ENCODE measurements at places on chromosomes 1 and 21.

DNA sequence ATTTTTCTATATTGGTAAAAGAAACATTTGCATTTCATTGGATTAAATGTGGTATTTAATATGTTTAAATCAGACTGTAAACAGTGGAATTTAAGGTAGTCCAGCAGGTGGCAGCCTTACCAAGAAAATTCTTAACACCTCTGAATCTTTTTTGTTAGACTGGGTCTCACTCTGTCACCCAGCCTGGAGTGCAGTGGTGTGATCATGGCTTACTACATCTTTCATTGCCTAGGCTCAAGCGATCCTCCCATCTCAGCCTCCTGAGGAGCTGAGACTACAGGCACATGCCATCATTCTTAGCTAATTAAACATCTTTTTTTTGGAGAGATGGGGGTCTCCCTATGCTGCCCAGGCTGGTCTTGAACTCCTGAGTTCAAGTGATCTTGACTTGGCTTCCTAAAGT lies 98.8 kb downstream of the RABGAP1L start:
- peak; percentile 34 for DNase-seq

DNA sequence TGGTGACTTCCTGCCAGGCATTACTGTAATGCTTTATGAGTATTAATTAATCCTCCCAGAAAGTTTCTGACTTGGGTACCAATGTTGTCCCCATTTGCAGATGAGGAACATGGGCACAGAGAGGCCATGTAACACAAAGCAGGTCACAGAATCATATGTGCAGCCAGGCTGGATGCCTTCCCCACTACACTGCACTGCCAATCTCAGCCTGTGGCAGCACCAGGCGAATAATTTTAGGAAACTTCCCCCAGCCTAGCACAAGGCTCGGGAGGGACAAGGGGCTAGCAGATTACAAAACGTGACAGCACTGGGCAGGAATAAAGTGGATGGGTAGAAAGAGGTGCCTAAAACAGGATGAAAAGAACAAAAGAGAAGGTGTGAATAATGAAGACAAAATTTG lies 331.7 kb upstream of the PROX1 start:
- no peak for DNase-seq

GRCh38 chr1:23282957-23283356 lies 61.1 kb downstream of the HNRNPR start:
- no peak for DNase-seq

DNA sequence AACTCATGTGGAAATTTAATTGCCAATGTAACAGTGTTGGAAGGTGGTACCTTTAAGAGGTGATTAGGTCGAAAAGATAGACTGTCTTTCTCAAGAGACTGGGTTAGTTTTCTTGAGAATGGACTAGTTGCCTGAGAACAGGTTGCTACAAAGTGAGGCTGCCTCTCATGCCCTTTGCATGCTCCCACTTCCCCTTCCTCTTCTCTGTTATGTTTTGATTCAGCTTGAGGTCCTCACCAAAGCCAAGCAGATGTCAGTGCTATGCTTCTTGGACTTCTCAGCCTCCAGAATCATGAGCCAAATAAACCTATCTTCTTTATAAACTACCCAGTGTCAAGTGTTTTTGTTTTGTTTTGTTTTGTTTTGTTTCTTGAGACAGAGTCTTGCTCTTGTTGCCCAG lies 187.0 kb upstream of the RUNX1 start:
- no peak for DNase-seq

DNA sequence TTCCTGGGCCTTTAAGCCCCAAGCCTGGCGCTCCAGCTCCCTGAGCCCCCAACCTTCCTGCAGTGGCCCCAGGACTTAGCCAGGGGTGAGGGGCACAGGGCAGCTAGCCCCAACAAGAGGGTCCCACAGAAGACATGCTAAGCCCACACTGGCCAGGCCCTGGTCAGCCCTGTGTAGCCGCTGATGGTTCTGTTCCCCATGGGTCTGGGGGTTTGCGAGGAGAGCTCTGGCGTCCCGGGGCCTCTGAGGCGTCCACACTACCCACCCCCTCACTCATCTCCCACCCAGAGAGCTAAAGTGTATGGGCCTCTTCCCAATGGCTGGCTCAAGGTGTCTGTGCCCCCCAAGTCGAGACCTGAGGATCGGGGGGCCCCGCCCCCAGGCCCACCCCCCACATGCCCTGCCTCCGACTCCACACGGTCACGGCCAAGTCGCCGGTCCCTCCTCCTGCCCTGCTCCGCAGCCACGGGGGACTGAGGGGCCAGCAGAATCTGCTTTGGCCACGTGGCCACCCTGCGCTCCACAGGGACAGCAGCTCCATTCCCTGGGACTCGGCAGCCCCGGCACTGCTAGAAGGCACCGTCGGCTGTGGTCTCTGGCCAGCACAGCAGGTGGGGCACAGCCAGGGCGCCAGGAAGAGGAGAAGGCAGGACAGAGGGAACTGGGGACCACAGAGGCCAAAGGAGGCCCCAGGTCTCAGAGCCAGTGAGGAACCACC lies 7.8 kb downstream of the TNFRSF18 start:
- no peak for DNase-seq

DNA sequence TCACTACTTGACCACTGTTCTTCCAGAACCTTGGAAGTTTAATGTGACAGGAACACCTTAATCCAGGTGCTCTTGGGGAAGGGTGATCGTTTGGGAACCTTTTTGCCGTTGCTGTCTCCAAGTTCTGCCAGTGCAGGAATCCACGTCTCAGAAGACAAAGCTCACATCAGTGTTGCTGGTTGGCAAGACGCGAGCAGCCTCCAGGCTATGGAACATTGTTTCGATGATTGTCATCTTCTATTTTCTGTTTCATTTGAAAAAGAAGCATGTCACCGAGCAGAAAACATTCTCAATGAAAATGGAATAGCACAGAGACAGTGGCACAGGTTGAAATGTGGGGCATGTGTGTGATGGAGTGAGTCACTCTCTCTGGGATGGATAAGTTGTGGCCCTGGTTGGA lies 11.7 kb downstream of the STUM start:
- no peak for DNase-seq

GRCh38 chr1:17086751-17087150 lies 32.5 kb downstream of the PADI2 start:
- no peak for DNase-seq

DNA sequence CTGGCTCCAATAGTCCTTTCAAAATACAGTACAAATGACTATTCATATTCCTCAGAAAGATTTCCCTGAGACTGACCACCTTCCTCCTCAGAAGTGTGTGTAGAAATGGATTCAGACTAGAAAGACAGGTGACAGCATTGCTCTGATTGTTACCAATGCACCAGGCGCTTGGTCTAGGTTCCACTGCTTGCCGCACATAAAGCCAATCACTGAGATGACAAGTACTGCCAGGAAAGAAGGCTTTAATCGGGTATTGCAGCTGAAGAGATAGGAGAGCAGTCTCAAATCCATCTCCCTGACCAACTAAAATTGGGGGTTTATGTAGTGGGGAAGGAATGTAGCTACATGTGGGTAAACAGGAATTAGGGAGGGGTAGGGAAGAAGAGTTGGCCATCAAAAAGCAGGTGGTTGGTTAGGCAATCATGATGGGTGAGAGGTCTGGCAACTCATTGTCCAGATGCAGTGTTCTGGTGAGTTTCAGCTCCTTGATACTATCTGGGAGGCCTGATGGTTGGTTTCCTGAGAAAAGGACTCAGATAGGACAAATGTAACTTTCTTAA lies 98.0 kb downstream of the KCNH1 start:
- DNase-seq = no peak

- DNase-seq = no peak
These were observed 48.9 kb upstream of the ZNF326 start for GRCh38 chr1:89945852-89946476.

DNA sequence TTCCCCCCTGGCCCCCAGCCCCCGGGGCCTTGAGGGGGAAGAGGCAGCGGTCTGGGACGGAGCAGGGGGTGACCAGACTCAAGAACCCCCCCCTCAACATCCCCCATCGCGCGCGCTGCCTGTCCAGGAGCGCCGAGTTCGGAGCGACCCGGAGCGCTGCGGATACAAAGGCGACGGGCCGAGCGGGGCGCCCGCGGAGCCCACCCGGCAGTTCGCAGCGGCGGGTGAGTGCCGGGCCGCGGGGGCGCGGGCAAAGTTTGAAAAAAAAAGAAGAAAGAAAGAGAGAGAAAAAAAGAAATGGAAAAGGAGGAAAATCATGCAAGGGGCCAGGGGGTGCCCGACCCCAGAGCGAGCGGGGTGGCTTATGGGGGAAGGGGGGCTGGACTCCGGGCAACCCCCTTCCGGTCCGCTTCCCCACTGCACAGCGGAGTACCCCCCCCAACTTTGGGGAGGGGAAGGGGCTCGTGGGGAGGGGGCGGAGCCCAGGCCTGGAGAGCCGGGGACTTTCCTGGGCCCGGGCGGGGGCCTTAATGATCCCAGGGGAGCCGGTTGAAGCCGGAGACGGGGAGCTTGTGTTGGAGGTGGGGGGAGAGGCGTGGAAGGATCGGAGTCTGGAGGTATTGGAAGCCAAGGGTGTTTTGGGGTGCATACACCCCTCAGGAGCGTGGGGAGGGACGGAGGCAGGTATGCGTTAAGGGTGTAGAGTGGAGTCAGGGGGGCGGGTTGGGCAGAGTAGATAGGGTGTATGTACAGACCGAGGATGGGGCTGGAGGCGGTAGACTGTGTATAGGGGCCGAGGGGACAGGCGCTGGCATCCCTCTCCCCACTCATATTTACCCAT lies 502 bp downstream of the VANGL2 start:
- peak; percentile 79 for DNase-seq

DNA sequence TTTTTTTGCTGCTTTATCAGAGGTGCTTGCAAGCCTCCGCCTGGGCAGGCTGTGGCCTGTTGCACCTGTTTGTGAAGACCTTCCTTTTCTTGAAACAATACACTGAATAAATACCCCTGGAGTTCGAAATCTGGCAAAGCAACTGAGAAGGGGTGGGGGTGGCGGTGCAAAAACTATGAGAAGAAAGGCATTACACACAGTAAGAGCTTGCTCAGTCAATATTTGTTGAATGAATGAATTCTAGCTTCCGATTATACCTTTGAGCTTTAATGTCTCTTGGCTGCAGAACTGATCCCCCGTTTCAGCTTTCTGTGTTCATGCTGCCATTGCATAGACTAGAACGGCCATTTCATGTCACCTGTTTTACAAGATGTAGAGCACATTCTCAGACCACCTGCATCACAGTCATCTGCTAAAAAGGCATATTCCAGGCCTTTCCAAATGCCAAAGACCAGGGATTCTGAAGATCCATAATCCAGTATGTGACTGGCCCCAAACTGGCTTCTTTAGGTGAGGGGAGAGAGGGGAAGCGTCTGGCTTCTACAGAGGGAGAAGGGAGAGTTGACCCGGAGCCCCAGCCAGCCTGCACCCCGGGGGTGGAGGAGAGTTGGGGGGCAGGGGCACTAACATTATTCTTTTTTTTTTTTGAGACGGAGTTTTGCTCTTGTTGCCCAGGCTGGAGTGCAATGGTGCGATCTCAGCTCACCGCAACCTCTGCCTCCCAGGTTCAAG lies 111.5 kb downstream of the ETS2 start:
- peak; percentile 63 for DNase-seq

GRCh38 chr1:186976700-186977099 lies 148.0 kb downstream of the PLA2G4A start:
- DNase-seq = no peak

- no peak for DNase-seq
These were observed 15.0 kb upstream of the ANGPTL1 start for GRCh38 chr1:178885869-178886268.

All from lung (tissue), 17 donors.